ENCODE measurements at places on chromosomes 13 and 19.

DNA sequence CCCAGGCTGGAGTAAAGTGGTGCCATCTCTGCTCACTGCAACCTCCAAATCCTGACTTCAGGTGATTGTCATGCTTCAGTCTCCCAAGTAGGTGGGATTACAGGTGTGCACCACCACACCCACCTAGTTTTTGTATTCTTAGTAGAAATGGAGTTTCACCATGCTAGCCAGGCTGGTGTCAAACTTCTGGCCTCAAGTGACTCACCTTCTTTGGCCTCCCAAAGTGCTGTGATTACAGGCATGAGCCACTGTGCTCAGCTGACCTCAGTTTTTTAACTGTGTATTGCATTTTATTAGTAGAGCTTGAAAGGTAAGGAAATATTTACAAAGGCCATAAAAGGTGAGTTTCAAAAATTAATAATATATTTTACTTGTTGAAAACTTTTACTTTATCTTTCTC lies 2.3 kb downstream of the ZNF726 start:
- no peak for DNase-seq

DNA sequence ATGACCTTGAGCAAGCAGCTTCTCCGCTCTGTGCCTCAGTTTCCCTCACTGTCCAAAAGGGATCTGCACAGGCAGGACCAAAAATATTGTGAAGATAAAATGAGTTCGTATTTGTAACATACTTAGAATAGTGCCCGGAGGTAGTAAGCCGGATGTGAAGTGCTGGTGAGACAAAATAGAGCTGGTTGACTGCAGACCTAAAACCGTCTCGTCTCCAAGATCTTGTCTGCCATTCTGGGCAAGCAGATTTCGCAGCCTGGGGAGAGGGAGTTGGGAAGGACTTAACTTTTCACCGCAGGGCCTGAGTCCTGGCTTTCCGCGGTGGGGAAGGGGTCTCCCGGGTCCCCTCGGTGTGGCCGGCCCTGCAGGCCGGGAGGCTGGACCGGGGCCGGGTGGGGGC lies 8.2 kb upstream of the BBC3 start:
- no peak for DNase-seq

- DNase-seq: no peak
Measured at GRCh38 chr19:32869369-32869965, at the start of gene SLC7A9. Gene SLC7A9, minus strand, starts transcription at chr19:32869767. Its CDS starts 1,233 bp downstream, at chr19:32868534.

- no peak for DNase-seq
Measured at GRCh38 chr19:8571006-8571411, 6.2 kb downstream of the MYO1F start.

GRCh38 chr19:16112778-16113177 lies 1.1 kb downstream of the RAB8A start:
- DNase-seq: no peak

GRCh38 chr13:46507981-46508380 lies 45.0 kb upstream of the LRCH1 start:
- DNase-seq: no peak

DNA sequence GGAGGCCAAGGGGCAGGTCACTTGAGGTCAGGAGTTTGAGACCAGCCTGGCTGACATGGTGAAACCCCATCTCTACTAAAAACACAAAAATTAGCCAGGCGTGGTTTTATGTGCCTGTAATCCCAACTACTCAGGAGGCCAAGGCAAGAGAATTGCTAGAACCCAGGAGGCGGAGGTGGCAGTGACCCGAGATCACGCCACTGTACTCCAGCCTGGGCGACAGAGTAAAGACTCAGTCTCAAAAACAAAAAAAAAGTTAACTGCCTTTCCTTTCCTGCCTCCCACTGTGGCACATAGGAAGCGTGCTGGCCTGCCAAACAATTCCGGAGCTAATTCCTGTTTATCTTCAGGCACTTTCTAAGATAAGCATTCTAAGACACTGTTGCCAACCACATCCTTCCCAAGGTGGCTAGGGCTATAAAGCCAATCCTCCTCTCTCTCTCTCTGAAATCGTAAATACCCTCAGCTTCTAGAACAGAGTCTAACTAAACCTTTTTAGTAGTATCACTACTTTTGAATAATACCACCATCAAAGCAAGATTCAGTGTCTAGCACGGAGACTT lies 21.6 kb downstream of the SLC25A30 start:
- DNase-seq: no peak

DNA sequence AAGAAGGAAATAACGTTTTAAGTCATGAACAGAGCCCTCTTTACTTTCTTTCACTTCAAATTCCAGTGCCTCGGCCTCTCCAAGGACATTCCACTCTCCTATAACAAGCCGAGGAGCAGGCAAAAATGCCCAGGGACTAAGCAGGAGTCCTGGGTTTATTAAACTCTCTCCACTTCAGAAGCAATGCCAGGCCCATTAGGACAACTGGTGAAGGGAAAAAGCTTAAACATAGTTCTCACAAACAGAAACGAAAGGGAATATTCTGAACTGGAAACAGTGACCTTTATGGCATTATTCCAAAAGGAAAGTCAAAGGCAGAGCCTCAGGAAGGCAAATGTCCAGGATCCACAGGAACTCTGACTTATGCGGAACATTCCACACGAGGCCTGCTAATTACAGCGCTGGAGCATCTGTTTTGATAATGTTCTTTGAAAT lies 30.9 kb upstream of the MED4 start:
- DNase-seq: no peak

GRCh38 chr13:100725472-100725871 lies 50.9 kb upstream of the TMTC4 start:
- no peak for DNase-seq

- DNase-seq: no peak
Measured at GRCh38 chr13:54758795-54759194, 1730.2 kb downstream of the OLFM4 start.

- no peak for DNase-seq
Measured at GRCh38 chr19:38389957-38390924, 1.7 kb downstream of the SPRED3 start.

DNA sequence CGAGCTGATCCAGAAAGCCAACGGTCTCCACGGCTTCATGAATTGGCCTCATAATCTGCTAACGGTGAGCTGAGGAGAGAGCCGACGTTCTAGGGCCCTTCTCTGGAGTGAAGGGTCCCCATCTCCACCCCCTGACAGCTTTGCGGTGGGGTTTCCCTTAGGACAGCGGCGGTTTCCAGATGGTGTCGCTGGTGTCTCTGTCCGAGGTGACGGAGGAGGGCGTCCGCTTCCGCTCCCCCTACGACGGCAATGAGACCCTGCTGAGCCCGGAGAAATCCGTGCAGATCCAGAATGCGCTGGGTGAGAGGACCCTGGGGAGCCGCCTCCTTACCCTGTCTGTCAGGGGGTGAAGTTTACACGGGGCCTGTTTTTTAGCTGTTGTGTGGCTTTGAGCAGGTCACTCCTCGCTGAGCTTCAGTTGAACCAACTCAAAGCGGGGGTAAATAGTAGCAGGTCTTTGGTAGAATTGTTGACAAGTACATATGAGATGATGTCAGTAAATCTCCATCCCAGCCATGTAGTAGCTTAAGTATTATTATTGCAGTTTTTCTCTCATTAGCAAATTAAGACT lies 801 bp downstream of the QTRT1 start:
- DNase-seq: no peak

GRCh38 chr19:50957587-50957986 lies 4.7 kb upstream of the KLK5 start:
- no peak for DNase-seq

DNA sequence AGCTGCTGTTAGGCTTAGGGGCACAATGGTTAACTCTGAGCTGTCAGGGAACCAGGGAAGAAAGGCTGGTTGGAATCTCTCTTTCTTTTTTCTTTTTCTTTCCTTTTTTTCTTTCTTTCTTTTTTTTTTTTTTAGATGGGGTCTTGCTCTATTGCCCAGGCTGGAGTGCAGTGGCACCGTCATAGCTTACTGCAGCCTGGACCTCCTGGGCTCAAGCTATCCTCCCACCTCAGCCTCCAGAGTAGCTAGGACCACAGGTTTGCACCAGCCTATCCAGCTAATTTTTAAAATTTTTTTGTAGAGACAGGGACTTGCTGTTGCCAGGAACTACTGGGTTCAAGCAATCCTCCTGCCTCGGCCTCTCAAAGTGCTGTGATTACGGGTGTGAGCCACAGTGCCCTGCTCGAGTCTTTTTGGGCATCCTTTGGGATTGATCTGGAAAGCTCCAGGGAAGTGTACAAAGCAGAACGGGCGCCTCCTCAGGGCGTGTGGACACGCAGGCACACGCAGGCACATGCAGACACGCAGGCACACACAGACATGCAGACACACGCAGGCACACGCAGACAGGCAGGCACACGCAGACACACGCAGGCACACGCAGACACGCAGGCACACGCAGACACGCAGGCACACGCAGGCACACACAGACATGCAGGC lies 99.2 kb downstream of the GADD45B start:
- no peak for DNase-seq

- no peak for DNase-seq
Measured at GRCh38 chr19:13839130-13839937, 37.6 kb upstream of the NANOS3 start.

DNA sequence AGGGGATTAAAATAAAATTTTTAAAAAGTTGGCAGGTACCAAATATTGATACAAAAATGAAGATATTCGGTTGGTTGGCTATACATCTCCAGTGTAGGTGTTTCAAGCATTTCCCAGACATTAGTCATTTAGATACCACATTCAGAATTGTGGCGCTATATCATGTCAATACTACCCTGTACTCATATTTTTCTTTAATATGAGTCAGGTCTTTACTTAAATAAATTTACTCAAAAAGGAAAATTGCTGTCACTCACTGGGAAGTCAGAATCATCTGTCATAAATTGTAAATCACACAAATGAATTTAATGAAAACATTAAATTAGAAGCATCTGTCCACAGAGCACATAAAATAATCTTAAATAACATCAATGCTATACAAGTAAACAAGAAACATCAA lies 134.2 kb downstream of the TSHZ3 start:
- DNase-seq: no peak

DNA sequence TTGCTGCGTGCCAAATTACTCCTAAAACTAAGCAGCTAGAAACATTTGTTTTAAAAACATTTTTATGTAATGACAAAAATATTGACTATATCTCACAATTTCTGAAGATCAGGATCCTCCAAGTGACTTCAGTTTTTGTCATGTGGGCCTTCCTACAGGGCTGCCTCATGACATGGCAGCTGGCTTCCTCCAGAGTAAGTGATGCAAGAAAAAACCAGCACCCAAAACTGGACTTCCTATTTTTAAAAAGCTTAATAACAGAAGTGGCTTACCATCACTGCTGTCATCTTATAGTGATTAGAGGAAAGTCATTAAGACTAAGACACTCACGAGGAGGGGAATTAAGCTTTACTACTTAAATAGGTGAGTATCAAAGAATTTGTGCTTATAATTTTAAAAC lies 681.7 kb downstream of the PCDH17 start:
- no peak for DNase-seq

GRCh38 chr13:75467040-75467728 lies 14.8 kb downstream of the TBC1D4 start:
- DNase-seq: no peak

DNA sequence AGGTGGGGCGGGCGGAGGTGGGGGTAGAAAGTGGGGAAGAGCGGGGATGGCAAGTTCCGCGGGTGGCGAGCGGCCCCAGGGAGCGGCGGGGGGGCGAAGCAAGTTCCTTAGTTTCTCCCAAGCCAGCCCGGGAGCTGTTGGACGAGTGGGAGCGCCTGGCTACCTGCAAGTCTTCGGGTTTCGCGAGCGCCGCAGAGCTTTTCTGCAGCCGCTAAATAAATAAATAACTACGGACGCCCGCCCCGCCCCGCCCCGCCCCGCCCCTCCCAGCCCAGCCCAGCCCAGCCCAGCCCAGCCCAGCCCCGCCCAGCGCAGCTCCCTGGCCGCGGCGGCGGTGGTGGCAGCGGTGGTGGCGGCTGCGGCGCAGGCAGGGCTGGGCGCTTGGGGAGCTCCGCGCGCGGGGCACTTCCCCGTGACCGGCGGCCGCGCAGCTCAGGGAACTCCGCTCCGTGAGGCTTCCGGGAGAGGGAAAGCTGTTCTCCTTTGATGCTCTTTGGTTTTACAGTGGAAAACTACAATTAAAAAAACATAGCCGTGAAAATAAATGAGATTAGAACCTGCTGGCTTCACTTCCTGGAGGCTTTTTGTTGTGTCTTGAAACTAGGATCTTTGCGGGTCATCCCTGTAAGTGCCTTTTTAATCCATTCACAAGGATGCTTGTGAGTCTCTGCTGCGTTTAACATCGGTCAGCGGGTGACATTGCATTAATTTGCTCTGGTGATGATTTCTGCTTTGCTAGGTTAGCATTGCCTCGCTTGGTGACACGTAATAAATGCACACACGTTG lies at the start of gene UBE2L5:
TSS of gene UBE2L5 (plus strand) at position 440 of the 786 bp plus-strand sequence. CDS start 5,498 bp downstream, outside the sequence.
- DNase-seq: peak; percentile 37

DNA sequence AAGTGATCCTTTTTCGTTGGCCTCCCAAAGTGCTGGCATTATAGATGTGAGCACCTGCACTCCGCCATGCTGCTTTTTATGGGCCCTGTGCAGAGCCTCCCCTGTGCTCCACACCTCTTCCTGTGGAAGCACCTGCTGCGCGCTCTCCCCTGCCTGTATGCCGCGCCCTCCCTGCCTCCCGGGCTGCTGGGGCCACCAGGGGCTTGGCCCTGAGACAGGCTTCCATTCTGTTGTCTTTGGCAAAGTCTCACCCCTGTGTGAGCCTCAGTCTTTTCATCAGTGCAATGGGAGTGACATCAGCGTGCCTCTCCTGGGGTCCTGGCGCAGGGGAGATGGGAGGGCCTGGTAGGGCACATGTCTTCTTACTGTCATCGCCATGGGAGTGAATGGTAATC lies 1.3 kb downstream of the FAM174C start:
- no peak for DNase-seq

DNA sequence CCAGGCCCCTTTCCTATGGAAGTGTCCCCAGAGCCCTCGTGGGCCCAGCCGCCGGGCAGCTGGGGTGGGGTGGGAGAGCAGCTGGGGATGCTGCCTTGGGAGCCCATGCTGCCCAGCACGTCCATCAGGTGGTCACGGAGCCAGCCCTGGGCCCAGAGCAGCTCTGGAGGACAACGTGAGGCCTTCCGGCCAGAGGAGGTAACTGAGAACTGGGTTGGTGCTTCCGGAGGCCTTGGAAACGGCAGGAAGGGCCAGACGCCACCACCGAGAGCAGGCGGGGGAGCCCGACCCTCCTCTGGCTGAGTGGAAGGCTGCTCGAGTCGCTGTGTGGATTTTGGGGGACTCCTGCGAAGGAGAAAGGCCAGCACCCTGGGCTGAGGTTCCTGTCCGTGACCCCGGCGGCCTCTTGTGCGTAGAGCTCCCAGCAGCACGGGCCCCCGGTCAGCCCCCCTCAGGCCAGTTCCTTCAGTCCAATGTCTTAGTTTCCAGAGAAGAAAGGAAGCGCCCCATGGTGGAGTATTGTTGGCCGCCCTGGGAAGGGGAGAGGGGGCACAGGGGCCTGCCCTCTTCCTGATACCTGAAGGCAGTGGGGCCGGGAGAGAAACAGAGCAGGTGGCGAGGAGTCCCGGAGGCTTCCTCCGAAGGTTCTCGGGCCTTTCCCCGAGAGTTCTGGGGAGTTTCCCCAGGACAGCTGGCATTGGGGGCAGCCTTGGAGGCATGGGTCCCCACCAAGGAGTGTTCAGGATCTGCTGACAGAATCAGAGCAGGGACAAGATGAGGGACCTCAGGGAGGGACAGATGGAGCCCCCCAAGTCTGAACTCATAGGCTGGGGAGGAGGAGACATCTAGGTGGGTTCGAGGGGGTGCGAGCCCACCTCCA lies 68.8 kb downstream of the MLLT1 start:
- no peak for DNase-seq

- DNase-seq: no peak
Measured at GRCh38 chr19:53915000-53915399, 5.9 kb downstream of the CACNG7 start.

GRCh38 chr19:15782211-15782610 lies 5.2 kb upstream of the OR10H5 start:
- no peak for DNase-seq

GRCh38 chr19:34960103-34960805 lies 3.8 kb downstream of the ZNF792 start:
- no peak for DNase-seq

Measured in esophagus squamous epithelium (tissue), 5 donors.